ENCODE measurements at places on chromosomes 7 and 10. TPM values are rescaled to one million over a fixed set of nuclear protein-coding genes. Genes with fewer than 3 reads are reported as not detected.
A peak's percentile ranks its signal among the peaks of the same experiment; 100 is the strongest.

DNA sequence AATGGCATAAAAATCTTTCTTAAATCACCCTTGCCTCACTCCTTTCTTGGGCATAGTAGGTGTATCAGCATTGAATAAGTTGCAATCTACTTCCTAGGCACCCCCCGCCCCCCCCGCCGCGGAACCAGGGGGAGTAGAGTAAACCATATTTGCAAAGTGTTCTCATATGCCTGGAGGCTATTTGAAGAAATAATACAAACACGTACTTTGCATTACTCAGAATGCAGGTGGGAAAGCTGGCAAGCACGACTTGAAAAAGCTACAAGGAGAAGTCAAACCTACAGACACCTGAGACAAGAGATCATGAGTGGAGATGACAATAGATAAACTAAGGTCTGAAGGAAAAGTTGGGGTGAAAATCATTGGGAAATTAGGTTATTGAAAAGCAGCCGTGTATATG lies 65.6 kb downstream of the POM121L12 start:
- DNase-seq, result no peak
- H3K4me1 ChIP-seq, result no peaks in the 10 kb centered on the region
- no peaks in the 10 kb centered on the region for H3K27me3 ChIP-seq

DNA sequence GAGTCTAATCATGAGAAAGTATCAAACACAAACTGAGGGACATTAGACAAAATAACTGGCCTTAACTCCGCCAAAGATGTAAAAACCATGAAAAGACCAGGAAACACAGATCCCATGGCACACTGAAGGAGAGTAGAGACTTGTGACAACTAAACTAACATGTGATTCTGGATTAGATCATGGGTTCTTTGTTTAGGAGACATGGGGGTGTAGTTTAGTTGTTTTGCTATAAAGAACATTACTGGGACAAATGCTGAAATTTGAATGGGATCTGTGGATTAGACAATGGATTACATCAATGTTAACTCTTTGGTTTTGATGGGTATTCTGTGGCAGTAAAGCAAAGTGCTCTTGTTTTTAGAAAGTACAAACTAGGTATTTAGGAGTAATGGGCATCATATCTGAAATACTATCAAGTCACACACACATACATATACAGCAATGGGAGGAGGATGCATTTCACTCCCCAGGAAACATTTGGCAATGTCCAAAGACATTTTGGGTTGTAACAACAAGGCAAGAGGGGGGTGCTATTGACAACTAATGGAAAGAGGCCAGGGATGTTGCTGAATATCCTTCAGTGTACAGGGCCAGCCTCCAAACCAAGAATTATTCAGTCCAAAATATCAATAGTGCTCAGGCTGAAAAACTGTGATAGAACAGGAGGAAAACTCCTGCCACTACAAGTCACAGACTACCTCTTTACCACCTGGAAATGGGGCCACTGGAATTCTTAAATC lies 32.4 kb downstream of the WAPL start:
- no peaks in the 10 kb centered on the region for H3K27me3 ChIP-seq
- no peak for DNase-seq
- H3K4me1 ChIP-seq, result no peaks in the 10 kb centered on the region
- peaks cover 14% of the 10 kb centered on the region for H3K36me3 ChIP-seq
- no peak overlapping the region for H3K4me3 ChIP-seq

The FANK1 gene
- 9.7 TPM for total RNA-seq

The SNCG gene
- 3.0 TPM for total RNA-seq

The TUBB8 gene
- total RNA-seq, result not detected

GRCh38 chr10:30963992-30964930 lies 67.4 kb downstream of the ZNF438 start:
- H3K36me3 ChIP-seq, result no peaks in the 10 kb centered on the region
- H3K27ac ChIP-seq, result no peak overlapping the region
- no peaks in the 10 kb centered on the region for H3K27me3 ChIP-seq
- H3K4me1 ChIP-seq, result no peaks in the 10 kb centered on the region
- H3K4me3 ChIP-seq, result no peak overlapping the region

- H3K4me3 ChIP-seq, result no peak overlapping the region
- H3K27me3 ChIP-seq, result no peaks in the 10 kb centered on the region
- no peaks in the 10 kb centered on the region for H3K36me3 ChIP-seq
- H3K27ac ChIP-seq, result peak overlapping the region; percentile 12
Observed at GRCh38 chr7:44867073-44867995, 18.0 kb downstream of the PURB start.

The KIAA1217 gene
- total RNA-seq, result 43.5 TPM

- no peak for DNase-seq
- H3K36me3 ChIP-seq, result no peaks in the 10 kb centered on the region
- H3K4me3 ChIP-seq, result no peak overlapping the region
- peaks cover 4% of the 10 kb centered on the region for H3K27me3 ChIP-seq
- H3K27ac ChIP-seq, result no peak overlapping the region
Observed at GRCh38 chr10:116141855-116142254, 131.2 kb downstream of the GFRA1 start.

DNA sequence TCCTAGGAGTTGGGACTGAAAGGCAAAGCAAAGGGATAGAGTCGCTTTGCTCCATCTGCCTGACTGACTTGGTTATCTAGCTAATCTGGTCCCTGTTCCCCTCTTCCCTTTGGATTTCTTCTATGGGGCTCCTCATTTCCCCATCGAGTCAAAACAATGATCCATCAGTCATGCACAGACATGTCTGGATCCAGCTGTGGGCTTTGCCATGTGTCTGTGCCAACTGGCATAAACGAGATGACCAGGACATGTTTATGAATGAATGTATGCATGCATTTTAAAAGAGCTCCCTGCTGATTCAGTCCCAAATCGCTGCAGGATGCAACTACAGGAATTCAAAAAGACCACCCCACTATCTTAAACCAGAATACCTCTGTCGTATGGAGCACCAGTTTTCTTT lies 122.0 kb downstream of the ARL4A start:
- H3K4me1 ChIP-seq, result no peaks in the 10 kb centered on the region
- no peak overlapping the region for H3K4me3 ChIP-seq
- no peaks in the 10 kb centered on the region for H3K36me3 ChIP-seq
- DNase-seq, result no peak

DNA sequence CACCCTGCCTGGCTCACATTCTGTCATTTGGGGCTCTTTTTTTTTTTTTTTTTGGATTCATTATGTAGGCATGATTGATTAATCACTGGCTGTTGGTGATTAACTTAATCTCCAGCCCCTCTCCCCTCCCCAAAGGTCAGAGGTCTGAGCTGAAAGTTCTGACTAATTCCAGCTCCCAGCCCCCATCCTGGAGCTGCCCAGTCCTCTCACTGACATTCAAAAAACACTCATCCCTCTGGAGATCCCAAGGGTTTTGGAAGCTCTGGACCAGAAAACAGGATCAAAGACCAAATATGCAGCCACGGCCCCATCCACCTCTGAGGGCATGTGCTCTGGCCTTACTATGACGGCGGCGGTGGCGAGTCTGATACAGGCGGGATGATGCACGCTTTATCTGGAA lies 53.8 kb downstream of the RBM17 start:
- DNase-seq, result no peak
- H3K4me3 ChIP-seq, result no peak overlapping the region
- peaks cover 35% of the 10 kb centered on the region for H3K4me1 ChIP-seq
- peaks cover 5% of the 10 kb centered on the region for H3K27me3 ChIP-seq
- H3K36me3 ChIP-seq, result no peaks in the 10 kb centered on the region
- H3K27ac ChIP-seq, result no peak overlapping the region

- no peak for DNase-seq
- H3K4me3 ChIP-seq, result no peak overlapping the region
- no peaks in the 10 kb centered on the region for H3K4me1 ChIP-seq
- H3K27ac ChIP-seq, result no peak overlapping the region
- peaks cover 21% of the 10 kb centered on the region for H3K27me3 ChIP-seq
Observed at GRCh38 chr10:75599875-75600648, 168.6 kb downstream of the LRMDA start.
